ENCODE measurements at places on chromosomes 7 and 10. TPM values are rescaled to one million over a fixed set of nuclear protein-coding genes. Genes with fewer than 3 reads are reported as not detected.

DNA sequence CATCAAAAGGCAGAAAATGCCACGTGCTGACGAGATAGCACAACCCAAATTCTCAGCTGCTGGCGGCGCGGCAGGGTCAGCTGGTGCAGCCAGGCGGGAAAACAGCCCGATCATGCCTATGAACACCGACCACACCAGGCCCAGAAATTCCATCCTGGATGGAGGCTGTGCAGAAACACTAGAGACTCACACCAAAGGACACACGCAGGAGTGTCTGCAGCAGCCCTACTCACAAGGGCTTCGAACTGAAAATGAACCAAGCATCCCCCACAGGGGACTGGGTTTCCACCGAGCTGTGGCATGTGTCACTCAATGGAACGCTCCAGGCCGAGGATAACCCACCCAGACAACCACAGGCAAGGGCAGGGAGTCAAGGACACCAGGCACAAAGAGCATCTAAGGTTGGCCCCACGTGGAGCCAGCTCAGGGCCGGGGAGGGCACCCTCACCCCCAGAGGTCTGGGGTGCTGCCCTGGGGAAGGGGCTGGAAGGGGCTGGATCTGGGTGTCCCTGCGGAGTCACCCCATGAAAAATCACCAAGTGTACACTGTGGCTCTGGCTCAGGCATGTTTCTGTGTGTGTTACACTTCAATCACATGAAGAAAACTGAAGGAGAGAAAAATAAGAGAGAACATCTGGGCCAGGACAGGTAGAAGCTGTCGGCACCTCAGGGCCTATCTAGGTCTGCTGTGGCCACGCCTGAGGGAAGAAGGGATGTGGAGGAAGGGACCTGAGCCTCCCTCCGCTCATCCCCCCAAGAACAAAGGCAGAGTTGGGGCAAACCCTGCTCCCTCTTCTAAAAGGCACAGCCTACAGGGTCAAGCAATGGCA lies 33.0 kb downstream of the RASGEF1A start:
- DNase-seq: no peak

GRCh38 chr7:1707756-1708595 lies 37.9 kb downstream of the ELFN1 start:
- DNase-seq: peak; percentile 49

- DNase-seq: no peak
Measured at GRCh38 chr10:22453948-22454591, 108.8 kb downstream of the SPAG6 start.

DNA sequence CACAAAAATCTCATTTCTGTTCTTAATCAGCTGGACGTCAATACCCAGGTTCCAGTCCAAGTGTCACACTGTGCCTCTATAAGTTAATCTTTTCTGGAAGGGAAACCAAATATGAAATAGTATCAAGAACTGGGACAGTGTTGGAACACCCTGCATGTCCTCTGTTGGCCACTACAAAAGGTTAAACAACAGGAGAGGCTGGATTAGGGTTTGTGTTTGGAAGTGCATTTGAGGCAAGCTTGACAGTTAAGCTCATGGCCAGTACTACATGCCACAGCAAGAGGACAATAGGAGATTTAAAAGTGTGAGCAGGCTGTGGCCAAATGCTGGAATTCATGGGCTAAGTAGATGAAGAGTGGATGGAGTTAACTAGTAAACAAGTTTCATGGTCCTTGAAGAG lies 751.5 kb downstream of the AUTS2 start:
- DNase-seq: no peak

DNA sequence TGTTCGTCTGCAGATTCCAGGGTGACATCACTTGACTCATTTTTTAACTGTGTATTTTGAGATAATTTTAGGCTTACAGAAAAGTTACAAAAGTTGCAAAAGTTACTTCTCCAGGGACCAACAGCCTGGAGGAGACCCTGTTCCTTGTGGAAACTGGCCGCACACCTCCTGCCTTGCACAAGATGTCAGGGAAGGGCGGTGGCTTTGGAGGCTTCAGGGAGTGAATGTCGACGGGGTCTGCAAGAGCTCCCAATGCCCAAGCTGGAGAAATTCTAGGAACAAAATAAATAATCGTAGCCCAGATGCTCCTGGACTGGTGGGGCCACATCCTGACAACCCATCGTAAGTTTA lies 62.2 kb upstream of the FAM20C start:
- no peak for DNase-seq

DNA sequence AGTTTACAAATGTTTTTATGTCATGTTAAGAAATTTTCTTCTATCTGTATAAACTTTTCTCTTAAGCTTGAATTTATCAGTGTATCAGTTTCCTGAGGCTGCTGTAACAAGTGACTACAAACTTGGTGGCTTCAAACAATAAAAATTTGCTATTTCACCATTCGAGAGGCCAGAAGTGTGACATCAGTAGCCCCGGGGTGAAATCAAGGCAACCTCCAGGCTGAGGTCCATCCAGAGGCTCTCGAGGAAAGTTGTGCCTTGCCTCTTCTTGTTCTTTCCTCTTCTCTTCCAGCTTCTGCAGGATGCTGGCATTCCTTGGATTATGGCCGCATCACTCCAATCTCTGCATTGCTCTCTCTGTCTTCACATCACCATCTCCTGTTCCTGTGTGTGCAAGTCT lies 6.5 kb upstream of the BEND7 start:
- DNase-seq: no peak

The ERV3-1 gene
- 9.7 TPM for total RNA-seq

The GRID1 gene
- 0.15 TPM for total RNA-seq

The SUGCT gene
- 5.4 TPM for total RNA-seq

The COL17A1 gene
- total RNA-seq: 1.9 TPM

The SPRN gene
- 0.24 TPM for total RNA-seq
